Amygdala (tissue), 56 donors: ENCODE measurements at places on chromosomes 6 and 20.

DNA sequence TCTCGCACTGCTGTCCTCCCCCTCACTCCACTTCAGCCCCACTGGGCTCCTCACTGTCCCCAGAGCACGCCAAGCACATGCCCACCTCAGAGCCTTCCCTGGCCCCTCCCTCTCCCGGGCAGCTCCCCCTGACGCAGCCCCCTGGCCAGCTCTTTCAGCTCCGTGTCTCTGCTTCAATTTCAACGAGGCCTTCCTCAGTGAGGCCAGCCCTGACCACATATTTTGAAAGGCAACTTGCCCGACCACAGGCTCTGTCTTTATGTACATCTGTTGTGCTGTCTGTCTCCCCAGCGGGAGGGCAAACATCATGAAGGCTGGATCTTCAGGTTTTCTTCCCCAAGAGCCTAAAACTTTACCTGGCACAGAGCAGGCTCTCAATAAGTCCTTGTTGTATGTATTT, 44.6 kb downstream of the JPH2 start:
- DNase-seq = no peak

DNA sequence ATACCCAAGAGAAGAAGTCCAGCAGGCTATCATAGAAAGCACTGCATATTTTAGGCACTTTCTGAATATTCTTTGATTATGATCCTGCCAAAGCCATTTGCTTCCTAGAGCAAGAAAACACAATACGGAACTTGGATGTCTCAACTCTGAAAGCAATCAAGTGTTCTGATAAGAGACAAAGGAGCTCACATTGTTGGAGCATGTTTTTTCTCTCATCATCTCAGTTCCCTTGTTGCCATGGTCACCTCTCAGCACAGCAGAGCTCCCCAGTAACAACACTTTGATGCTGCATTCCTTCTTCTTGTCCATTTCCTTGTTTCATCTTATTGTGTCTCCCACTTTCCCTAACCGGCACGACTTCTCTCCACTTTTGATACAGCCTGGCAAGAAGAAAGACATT, 168.7 kb upstream of the FUT9 start:
- DNase-seq = no peak

DNA sequence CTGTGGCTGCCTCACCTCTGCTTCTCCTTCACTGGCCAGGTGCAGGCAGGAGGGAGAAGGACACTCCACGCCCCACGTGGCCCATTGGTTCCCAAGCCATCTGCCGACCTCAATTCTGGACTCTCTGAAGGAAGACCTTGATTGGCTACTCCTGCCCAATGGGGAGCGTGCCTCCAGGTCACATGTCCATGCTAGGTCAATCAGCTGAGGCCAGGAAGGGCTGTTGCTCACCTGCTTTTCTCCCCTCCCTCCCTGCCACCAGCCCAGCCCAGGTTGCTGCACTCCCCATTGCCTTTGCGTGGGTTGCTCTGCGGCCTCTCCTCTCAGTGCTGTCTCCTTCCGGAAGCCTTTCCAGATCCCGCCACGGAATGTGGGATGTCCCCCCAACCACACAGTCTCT, 21.9 kb upstream of the CDH4 start:
- DNase-seq = no peak

DNA sequence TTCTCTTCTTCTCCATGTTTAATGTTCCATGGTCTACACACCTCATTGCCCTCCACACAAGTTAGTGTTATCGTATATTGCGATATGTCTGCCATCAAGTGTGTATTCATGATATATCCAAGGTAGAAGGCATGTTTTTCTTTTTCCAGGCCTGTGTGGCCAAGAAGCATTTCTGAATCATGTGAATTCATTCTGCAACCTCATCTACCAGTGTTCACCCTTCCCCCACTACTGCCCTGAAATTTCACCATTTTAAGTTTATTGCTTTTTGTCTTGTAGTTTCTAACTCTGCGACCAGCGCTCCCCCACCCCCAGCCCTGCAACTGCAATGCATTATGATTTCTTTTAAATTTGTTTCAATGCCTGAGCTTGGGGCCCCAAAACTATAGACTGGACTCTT, 618.0 kb upstream of the FLRT3 start:
- no peak for DNase-seq

DNA sequence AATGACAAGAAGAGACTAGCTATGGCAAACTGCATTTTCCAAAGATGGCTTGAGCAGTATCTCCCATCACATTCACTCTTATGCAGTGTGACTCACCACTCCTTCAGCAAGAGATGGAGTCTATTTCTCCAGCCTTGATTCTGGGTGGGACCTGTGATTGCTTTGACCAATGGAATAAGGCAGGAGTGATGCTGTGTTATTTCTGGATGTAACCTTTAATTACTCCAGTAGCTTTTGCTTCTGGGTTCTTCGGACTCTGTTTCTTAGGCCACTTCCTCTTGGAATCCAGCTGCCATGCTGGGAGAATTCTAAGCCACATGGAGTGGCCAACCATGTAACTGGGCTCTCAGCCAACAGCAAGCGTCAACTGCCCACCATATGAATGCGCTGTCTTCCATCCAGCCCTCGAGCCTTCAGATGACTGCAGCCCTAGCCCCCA, 50.7 kb downstream of the TGM2 start:
- no peak for DNase-seq
